ENCODE measurements at places on chromosomes 5 and 9.

- DNase-seq, result no peak
Measured at GRCh38 chr5:150058480-150059126, 27.8 kb downstream of the CSF1R start.

- DNase-seq, result no peak
Measured at GRCh38 chr9:22237497-22238363, 208.9 kb upstream of the DMRTA1 start.

DNA sequence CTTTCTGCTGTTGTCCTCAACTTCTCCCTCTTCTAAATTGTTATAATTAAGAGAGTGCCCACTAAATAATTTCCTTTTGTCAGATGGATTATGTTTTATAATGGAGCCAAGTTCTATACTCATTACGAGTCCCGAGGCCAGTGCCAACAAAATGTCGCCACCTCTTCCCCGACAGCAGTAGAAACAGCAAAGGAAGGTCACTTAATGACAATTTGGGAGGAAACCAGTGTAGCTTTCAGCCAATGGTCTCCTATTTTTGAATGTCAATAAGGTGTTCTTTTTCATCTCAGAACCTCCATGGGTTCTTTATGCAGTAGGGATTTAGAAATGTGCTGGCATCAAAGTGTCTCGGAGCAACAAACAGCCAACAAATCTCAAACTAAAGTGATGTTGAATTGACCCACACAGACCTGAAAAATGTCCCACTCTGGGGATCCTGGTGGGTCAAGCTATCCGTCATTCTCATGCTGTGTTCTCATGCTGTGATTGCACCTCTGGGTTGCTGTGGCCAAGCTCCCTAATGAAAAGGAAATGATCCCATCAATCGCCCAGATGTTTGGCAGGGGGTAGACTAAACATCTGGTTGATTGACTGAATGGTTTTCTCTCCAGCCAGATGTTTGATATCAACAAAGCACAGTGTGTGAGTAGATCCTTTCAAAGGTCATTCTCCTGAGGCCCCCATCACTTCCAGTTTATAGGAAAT, 291.9 kb downstream of the DMAC1 start:
- DNase-seq, result no peak

DNA sequence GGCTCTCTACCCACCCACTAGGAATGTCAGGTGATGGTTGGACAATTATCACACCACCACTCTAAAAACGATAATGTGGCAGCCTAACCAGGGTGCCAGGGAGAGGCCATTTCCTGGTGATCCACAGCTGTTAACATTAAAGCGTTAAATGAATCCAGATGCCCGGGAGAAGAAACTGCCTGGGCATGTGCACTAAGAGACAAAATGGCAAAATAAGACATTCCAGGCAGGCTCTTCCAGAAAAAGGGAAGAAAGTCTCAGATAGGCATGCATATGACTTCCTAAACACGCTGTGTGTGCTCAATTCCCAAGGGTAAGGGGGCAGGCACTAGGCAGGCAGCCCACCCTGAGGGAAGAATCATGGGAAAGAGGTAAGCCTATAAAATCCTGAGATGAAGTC, 4.6 kb upstream of the TXN start:
- DNase-seq, result no peak

DNA sequence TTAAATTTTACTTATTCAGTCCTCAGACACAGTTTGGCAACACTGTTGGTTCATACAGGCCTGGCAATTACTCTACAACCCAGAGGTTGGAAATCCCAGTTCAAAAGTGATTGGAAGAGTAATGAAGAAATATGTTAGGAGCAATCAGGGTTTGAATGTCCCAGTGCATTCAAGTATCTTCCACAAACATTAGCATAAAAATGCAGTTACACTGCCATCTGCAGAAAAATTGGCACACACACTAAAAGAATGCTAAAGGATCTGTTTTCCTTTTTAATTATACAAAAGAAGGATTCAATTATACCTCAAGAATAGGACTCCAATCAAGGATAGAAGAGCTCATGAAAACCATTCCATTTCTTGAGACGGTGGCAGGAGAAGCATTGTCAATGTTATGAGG, 130.2 kb downstream of the DNAH5 start:
- no peak for DNase-seq

- no peak for DNase-seq
Measured at GRCh38 chr5:145947581-145947980, 11.2 kb downstream of the SH3RF2 start.

Measured in T-helper 1 cell (primary cell).